Activated CD8-positive, alpha-beta memory T cell treated with anti-CD3 and anti-CD28 coated beads for 48 hours (primary cell): ENCODE measurements at places on chromosomes 1 and 21.

- no peak for DNase-seq
These were observed 51.5 kb upstream of the PTCH2 start for GRCh38 chr1:44894591-44894990.

- DNase-seq = no peak
These were observed 16.6 kb downstream of the SPATA17 start for GRCh38 chr1:217647791-217648190.

DNA sequence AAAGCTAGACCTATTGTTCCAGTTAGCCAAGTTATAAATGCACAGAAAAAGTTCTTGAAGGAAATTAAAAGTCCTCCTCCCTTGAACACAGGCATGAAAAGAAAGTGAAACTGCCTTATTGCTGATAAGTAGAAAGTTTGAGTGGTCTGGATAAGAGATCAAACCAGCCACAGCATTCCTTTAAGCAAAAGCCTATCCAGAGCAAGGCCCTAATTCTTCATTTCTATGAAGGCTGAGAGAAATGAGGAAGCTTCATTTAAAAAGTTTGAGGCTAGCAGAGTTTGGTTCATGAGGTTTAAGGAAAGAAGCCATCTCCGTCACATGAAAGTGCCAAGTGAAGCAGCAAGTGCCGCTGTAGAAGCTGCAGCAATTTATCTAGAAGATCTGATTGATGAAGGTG is 2.7 kb upstream of the SSX2IP start:
- no peak for DNase-seq

- no peak for DNase-seq
These were observed 255.4 kb downstream of the TNR start for GRCh38 chr1:175487956-175488355.

GRCh38 chr1:160404094-160404493 is 3.7 kb downstream of the VANGL2 start:
- DNase-seq = no peak

DNA sequence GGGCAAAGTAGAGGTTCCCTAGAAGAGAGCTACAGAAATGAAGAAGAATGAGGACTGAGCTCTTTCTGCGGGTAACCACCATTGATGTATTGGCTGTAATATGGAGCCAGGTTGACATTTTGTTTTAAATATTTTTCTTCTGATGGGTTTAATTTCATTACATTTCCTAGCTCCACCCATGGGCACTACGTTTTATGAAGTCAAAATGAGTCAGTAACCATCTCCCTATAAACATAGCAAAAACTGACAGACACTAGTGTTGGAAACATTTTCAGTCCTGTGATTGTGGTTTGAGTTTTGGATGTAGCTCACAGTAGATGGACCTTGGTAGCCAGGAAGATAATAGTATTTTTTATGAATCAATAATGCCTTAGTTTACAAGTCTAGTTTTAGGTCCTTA is 470.4 kb upstream of the B3GALT2 start:
- no peak for DNase-seq

DNA sequence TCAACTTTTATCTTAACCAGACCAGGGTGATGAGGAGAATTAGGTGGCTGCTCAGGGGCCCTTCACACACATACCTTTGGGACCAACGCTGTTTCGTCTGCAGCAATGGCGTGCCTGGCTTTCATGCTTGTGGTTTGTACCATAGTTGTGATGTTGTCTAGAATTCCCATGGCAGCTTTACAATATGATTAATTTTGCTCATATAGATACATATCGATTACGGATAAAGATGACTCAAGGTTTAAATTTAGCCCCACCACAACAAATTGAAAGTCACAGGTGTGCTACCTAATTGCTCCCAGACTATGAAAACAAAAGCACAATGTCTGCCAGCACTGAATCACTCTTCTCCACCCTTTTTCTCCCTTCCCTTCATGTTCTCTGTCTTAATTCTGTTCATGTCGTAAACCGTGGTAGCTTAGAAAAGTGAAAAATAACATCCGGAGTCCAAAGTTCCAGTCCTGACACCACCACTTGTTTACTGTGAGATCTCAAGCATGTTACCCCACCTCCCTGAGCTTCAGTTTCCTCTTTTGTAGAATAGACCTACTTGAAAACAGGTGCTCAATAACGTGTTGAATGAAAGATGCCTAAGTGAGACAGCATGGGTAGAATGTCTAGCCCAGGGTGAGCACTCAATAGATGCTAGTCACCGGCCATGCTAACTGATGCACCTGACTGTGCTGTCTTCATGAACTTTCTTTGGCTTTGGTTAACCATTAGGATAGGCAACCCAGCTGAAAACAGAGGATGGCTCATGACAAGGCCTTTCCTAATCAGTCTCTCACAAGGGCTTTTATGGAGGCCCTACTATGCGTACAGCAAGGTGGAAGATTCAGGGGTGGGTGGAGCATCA is 22.1 kb upstream of the JUN start:
- no peak for DNase-seq

DNA sequence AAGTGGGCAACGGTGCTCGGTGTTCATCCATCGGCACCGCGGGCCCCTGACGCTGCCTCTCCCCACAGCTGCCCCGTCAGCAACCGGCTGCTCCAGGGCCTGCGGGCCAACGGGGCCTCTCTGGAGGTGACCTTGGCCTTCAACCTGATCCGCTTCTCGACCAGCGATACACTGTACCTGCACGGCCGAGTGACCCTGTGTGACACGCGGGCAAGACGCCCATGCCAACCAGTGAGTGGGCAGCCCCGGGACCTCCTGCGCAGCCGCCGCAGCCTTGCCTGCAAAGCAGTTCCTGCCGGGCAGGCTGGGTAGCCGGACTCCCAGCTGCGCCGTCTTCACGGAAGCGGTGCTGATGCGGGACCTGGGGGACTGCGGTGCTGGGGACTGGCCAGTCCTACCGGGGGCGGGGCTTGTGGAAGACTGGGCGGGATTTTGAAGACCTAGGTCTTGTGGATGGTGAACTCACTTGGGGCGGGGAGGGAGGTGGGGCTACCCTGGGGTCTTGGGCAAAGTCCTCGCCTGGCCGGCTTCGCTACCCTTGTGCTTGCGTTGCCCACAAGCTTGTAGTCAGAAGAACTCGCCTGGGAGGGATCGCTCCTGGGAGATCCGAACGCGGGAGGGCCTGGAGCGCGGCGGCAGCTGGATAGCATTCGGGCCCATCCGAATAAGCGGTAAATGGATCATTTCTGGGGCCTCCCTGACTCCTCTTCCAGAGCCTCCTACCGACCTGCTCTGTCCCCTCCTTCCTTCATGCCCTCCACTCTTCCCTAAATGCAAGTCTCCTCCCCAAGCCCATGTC is 8.8 kb upstream of the CEP85 start:
- DNase-seq = no peak

GRCh38 chr1:178283409-178283808 is 189.5 kb downstream of the RASAL2 start:
- no peak for DNase-seq

- DNase-seq = no peak
These were observed 4.6 kb downstream of the MTARC1 start for GRCh38 chr1:220791285-220791684.

- DNase-seq = no peak
These were observed 34.7 kb downstream of the STYXL2 start for GRCh38 chr1:167128261-167129227.

- no peak for DNase-seq
These were observed 52.9 kb downstream of the LRRIQ3 start for GRCh38 chr1:74145086-74145485.

GRCh38 chr1:234545517-234546386 is 64.2 kb downstream of the IRF2BP2 start:
- no peak for DNase-seq

- DNase-seq = no peak
These were observed 537.3 kb upstream of the PLXNA2 start for GRCh38 chr1:208781391-208782045.

DNA sequence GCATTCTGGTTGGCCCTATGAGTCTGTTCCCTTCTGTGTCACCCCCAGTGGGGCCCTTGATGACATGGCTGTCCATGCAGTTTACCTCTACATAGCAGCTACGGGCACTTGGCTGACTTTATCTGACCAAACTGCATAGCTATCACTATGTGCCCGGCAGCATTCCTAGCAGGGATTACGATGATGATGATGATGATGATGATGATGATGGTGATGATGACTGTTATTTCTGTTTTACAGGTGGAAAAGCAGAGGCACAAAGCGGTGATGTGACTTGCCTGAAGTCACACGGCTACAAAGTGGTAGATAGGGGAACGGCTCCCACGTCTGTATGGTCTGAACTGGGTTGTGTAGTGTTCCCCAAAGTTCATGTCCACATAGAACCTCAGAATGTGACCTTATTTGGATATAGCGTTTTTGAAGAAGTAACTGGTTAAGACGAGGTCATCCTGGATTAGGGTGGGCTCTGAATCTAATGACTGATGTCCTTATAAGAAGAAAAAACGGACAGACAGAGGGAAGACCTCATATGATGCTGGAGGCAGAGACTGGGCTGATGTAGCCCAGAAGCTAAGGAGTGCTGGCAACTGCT is 57.6 kb downstream of the RUNX1 start:
- no peak for DNase-seq

- no peak for DNase-seq
These were observed 24.3 kb downstream of the MRPL37 start for GRCh38 chr1:54224233-54224632.

GRCh38 chr1:110914676-110915075 is 41.7 kb downstream of the CD53 start:
- DNase-seq = no peak

- DNase-seq = no peak
These were observed 89.8 kb downstream of the OLFML2B start for GRCh38 chr1:161933592-161934588.

DNA sequence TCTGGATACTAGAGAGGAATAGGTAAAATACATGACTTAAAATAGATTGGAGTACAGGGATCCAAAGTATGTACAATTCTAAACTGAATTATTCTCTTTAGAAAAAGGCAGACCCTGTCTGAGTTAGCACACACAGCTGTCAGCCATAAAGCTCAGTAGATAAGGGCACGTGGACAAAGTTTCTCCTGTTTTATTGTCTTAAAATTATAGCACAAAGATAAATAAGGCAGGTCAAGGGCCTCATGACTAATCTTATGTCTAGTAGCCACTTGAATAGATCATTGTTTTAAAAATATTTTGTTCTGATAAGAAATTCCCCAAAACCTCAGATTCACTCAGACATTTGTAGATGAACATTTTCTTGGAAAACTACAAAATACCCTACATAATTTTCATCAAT is 205.2 kb downstream of the ZP4 start:
- no peak for DNase-seq

DNA sequence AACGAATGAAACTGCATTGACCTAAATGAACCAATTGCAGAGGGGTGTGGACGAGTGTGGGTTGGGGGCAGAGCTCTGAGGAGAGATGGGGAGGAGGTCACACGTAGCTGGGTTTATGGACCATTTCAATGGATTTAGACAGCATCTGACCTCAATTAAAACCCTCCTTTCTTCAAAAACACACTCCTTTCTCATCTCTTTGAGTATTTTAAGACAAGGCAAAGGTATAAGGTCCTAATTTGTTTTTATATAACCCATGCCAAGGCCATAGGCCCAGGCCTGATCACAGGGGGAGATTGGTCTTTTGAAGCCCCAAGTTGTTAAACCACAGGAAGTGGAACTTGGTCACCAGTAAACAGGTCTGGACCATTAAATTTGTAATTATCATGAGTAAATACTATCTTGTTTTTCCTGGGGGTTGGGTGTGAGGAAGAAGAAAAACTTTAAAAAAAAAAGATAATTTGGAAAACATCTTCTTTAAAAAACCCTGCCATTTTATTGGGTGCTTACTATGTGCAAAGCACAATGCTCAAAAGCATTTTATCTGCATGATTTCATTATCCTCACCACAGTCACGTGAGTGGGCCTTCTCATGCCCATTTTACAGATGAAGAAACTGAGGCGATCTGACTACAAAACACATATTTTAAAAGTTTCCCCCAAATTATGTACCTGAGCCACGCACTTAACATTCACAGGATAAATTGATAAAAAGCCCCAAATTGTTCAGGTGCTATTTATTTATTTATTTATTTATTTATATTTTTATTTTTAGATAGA is 8.9 kb upstream of the INAVA start:
- DNase-seq = no peak

DNA sequence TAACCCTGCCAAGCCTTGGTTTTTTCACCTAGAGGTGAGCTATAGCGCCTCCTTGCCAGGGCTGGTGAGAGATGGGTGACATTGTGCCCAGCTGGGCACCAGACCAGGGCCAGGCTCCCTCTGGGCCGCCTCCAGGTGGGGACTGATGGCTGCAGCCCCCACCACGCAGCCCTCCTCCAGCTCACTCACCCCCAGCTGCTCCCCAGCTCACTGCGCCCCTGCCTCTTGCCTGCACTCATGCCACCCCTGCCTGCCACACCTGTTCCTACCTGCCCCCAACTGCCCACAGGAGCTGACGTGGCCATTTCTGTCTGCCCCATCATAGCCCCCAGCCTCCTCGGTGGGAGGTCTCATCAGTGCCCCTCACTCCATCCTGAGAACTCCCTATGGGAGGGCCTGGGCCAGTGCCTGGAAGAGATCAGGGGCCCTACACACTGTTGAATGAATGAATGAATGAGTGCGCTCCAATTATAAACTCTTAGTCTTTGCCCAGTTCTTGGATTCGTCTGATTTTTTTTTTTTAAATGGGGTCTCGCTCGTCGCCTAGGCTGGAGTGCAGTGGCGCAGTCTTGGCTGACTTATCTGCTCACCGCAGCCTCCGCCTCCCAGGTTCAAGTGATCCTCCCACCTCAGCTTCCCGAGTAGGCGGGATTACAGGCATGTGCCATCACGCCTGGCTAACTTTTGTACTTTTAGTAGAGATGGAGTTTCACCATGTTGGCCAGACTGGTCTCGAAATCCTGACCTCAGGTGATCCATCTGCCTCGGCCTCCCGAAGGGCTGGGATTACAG is 26.4 kb upstream of the VPS13D start:
- DNase-seq = no peak

DNA sequence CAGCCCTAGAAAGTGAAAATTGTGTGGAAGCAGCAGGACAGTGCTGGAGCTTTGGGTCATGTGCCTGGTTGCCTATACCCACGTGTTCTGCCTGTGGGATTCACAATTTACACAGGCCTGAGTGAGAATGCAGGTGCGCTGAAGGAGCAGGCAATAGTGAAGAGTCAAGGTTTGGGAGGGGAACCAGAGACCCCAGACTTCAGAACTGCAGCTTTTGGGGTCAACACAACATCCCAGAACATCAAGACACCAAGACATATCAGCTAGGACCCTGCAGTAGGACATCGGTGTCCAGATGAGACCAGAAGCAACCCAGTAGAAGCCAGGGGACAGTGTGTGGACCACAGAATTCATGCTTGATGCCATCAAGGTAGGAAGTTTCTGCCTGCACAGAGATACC is 29.1 kb upstream of the CNIH3 start:
- no peak for DNase-seq

- no peak for DNase-seq
These were observed 252.5 kb downstream of the PTPRU start for GRCh38 chr1:29488794-29489311.

DNA sequence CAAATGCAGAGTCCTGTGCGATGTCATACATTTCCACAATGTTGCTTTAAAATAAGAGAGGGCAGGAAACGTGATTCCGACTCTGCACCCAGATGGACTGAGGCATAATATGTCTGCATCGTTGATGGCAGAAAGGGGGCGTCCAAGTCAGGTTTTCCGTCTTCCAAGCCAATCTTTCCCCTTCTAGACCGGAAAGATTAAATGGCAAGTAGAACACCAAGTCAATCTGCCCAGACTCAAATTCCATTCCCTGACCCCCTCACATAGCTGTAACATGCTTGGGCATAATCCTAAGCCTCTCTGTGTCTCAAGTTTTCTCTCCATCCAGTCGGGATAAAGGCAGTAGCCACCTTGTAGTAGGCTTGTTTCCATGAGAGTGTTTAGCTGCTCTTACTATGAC is 14.4 kb downstream of the PCP4 start:
- no peak for DNase-seq

GRCh38 chr1:25644962-25645361 is 28.4 kb downstream of the MAN1C1 start:
- DNase-seq = no peak
